CD4-positive, alpha-beta T cell treated with Interferon alpha-2 for 1 hour (primary cell): ENCODE measurements at places on chromosomes 3 and 15.

DNA sequence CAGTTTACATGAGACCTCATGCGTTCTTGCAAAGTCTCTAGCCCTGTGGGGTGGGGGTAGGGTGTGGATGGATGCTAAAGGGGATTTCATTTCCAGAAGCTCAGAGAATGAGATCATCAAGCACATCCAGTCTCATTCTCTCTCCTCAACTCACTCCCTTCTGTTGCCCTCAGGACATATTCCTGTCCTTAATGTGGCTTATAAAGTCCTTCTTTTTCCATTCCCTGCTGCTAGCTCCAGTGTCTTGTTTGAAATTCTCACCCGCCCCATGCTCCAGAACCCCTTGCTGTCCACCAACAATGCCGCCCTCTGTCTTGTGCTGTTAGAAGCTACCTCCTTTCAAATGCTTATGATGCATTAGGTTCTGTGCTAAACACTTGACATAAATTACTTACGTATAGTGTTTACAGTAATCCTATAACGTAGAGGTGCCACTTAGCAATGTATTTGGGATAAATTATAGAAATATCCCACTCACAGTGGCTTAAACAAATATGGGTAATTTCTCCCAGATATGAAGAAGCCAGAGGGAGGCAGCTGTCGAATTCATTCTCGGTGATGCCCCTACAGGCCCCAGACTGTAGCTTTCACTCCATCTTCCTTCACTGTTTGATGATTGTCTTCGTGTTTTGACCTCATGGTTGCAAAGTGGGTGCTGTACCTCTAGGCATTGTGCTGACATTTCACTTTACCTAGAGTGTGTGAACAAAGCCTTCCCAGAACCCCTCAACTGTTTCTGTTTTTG lies 273.1 kb upstream of the TBL1XR1 start:
- DNase-seq, result no peak

DNA sequence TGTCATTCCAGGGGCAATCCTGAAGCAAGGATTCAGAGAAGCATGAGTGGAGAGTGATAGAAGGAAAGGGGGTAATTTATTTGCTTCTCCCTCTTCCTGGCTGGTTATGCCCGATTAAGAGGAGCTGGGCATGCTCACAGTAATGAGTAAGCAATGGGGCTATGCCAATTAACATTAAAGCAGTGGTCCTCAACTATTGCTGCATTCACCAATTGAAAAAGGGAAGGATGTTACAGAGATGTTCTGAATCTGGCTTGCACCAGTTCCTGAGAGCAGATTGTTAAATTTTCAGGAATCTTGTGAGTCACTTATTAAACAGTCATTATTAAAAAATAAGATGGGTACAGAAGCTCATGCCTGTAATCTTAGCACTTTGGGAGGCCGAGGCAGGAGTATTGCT lies 85.9 kb upstream of the ZBTB20 start:
- no peak for DNase-seq

DNA sequence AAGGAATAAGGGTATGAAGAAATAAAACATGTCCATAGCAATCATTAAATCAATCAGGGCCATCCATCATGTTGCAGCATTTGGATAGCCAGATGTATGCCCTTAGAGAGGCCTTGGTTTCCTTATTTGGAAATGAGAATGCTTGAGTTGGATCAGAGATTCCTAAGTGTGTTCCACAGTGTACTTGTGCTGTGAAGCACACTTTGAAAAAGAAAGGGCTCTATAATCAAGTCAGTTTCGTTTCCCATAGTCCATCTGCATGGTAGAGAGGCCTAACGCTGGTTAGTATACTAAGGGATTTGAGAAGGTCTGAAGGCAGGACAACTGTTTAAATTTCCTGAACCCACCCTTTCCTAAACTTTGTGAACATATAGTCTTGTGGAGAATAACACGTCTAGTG lies 30.9 kb downstream of the RBMS3 start:
- no peak for DNase-seq

DNA sequence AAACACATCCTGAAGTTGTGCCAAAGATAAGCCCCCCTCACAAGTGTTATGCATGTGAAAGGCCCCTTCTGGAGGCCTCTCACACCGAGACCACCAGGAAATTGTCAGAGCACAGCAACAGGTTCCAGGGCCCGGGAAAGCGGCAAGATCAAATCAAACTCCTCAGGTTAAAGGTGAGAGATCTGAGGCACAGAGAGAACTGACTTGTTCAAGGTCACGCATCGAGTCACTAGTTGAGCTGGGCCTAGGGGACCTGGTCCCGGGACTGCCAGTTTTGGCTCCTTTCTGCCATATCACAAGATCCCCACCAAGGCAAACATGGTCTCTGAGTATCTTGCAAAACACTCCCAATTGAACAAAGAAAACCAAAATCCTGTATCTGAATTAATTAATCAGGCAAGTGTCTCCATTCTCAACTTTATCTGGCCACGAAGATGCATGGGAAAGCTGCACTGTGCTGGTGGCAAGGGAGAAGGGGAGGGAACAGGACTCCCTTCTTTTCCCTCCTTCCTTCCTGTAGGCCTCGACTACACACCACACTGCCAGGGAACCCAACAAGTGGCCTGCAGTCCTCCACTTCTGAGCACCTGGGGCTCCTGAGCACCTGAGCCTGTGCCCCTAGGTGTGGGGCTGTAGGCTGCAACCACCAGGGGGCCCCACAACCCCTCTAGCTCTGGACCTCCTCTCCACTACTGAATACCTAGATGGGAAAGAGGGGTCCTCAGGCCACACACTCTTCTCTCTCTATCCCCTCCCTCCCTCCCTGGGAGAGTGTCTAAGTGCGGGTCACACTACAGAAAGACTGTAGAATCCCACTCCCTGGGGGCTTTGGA lies 37.3 kb downstream of the ANP32A start:
- peak; percentile 70 for DNase-seq

- DNase-seq, result no peak
Measured at GRCh38 chr3:22475665-22476240, 724.7 kb upstream of the ZNF385D start.
